NCI-H2029 treated with DMSO at 0.1 percent for 48 hours (cell line): ENCODE measurements at places on chromosomes 4 and X.

DNA sequence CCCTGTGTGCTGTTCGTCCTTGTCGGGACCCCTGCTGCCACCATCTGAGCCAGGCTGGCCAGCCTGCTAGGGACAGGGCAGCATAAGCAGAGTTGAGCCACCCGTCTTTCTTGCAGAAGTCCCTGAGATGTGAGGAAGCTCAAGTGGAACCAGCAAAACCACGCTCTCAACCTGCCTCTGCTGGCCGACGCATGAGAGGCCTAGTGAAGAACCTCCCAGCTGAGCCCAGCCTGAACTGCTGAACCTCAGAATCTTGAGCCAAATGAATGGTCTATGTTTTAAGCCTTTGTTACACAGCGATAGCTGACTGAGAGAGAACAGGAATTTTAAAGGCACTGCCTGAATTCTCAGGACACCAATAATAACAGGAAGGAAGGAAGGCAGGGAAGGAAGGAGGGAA is 98.9 kb upstream of the ADRA2C start:
- no peak for DNase-seq

DNA sequence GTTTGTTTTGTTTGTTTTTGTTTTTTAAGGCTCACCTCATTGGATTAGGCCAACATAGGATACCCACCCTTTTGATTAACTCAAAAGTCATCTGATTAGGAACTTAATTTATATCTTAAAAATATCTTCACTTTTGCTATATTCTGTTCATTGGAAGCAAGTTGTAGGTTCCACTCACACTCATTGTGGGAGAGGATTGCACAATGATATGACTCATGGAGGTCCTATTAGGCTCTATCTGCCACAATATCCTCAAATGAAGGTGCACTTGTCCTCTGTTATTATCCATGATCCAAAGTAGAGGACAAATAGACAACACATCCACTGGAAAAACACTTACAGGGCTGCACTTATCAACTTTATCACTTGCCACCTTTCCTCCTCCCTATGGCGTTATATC is 60.5 kb upstream of the ADAMTS3 start:
- no peak for DNase-seq

DNA sequence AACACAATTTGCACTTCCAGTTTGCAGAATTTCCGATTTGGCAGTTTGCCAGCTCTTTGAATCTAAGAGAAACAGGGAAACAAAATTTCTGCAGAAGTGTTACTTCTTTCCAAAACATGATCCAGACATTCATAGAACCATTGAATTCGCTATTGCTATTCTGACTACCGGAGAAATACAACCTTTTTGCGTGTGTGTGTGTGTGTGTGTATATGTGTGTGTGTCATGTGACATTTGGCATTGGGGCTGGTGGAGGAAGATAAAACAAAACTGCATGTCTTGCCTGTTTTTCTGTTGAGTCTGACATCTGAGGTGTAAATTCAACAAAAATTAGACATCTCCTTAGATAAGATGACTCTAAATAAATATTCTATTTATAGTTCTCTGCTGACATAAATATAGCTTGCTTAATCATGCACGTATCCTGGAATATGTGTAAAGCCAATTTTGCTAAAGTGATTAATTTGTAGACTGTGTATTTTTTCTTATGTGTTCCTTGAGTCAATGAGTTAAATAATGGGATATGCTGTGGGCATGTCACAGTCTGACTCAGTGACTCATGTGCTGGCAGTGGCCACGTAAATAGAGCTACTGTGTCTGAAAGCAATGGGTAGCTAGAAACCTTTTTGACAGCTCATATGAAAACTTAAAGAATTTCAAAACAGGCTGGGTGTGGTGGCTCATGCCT is 98.9 kb downstream of the HPGD start:
- no peak for DNase-seq

DNA sequence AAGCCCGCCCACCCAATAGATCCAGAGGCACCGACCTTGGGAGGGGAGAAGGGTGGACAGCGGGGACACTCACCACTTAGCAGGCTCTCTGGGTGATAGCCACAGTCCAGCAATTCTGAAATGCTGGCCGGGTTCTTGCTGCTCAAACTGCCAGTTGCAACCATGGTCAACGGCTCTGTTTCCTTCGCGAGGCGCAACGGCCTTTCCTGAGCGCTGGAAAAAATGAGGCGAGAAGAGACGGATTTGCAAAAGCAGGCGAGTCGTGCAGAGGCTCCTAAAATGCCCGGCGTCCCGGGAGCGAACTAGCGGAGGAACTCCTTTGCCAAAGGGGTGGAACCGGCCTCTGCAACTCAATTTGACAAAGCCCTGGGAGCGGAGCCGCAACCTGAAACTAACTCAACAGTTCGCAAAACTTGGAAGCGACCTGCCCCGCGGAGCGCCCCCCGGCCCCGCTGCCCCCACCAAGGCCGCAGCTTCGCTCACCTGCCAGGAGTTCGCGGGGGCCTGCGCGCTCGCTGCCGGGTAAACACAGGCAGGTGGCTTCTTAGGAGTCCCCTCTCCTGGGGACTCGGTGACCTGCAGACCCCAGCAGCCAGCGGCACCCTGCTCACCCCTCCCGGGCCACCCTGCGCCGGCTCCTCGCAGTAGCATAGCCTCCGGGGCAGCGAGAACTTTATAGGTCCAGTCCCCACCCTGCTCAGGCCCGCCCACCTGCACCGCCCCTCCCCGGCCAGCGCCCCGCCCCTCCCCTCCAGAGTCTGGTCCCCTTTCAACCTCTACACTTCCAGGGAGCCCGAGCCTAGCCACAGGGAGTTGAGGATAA is at the start of gene DDIT4L:
Gene DDIT4L (minus strand): TSS at position 649 of the 823 bp plus-strand sequence. CDS start 485 bp downstream, at position 164.
- no peak for DNase-seq

DNA sequence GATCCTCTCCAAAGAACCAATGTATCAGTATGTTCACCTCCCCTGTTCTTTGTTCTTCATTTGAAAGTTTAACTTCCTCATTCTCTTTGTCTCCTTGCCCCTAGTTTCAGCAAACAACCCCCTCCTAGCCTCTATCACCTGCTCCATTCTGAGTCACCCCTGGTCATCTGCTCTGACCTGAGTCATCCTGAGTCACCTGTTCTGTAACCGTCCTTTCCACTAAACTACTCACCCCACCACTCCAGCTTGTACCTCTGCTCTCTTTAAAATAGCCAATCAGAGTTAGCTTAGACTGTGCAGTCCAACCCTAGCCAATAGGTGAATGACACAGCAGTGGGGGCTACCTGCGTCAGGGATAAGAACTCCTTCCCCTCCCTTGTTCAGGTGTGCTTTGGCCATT is 249.8 kb upstream of the AADAT start:
- no peak for DNase-seq

DNA sequence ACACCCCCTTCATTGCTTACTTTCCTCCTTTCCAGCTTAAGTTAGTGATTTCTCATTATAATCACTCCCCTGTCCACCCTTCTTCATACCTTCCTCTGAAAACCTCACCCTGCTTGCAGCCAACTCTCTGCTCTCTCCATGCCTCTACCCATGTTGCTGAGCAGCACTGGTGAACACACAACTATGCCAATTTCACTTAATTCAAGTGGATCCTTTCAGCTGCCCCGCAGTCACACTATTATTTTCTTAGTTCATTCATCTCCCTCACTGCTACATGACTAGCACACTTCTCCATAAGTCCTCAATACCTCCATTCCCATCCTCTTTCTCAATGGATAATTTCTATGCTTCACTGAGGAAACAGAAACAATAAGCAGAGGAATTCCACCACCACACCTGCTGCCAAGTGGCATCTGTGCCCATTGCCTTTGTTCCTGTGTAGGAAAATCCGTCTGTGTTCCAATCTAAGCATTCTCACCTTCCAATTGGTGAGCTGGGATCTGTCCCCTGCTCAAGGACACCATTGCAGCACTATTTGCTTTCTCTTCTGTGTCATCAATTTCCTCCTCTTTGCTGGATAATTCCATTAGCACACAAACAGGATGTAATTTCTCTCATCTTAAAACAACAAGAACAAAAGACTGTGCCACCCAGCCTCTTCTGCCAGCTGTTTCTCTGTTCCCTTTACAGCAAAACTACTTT is 25.2 kb upstream of the PRSS48 start:
- DNase-seq, result peak; percentile 92

DNA sequence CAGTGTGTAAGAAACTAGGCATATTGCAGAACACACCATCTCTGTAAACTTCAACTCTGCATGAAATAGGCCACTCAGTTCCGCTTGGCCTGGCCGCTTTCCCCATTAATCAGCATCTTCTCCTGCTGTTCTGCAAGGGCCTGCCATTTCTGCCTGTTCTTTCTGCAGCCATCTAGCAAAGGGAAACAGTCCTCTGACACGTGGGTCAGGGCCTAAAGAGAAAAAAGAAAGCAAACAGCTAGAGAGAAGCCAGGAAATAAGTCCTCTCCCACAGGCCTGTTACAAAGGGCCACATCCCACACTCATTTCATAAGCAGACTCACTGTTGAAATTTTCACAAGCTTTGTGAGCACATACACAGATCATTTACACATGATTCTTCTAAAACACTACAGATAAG is 130.1 kb downstream of the PDE5A start:
- DNase-seq, result peak; percentile 16

- DNase-seq, result no peak
Measured at GRCh38 chrX:24148121-24148520, 1.4 kb upstream of the ZFX start.

- DNase-seq, result no peak
Measured at GRCh38 chr4:874971-875817, 49.3 kb upstream of the CPLX1 start.

- no peak for DNase-seq
Measured at GRCh38 chrX:50431623-50432022, 39.0 kb downstream of the DGKK start.

GRCh38 chrX:132022198-132022966 is 720 bp upstream of the STK26 start:
- DNase-seq, result no peak

DNA sequence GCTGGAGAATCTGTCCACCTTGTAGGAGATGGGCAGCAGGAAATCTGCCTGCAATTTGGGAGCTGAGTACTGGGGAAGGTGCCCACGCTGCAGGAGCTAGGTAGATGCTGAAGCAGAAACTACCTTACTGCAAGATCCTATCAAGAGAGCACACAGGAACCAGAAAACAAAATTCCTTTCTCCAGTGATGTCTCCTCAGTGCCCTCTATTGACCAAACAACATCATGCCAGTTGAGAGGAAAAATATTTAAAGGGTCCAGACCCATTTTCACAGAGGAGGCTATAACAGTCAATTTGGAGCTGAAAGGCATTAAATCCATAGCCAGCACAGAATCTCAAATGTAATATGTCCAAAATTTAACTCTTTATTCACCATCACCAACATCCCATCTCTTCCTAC is 406.8 kb downstream of the SLITRK2 start:
- no peak for DNase-seq

DNA sequence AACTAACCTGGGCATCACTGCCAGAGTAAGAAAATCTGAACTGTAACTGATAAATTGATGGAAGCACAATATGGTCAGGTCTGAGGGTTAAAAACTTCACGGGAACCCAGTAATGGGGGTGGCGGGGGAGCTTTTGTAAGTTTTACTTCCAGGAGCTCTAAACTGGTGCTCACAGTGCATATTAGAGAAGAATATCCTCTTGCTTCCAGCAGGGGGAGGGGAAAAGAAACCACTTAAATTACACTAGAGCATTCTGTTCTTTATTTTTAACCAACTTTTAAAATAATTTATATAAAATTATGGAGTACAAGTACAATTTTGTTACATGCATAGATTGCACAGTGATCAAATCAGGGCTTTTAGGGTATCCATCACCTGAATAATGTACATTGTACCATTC is 33.7 kb downstream of the WDR17 start:
- DNase-seq, result no peak

GRCh38 chr4:28354880-28355656 is 1494.4 kb downstream of the STIM2 start:
- DNase-seq, result no peak

GRCh38 chr4:129149906-129150305 is 54.0 kb downstream of the C4orf33 start:
- no peak for DNase-seq

- no peak for DNase-seq
Measured at GRCh38 chr4:3203971-3204431, 45.0 kb upstream of the MSANTD1 start.
